Stimulated activated CD8-positive, alpha-beta memory T cell treated with anti-CD3 and anti-CD28 coated beads, Interleukin-15, amount 100 ng/mL, for 24 hours (primary cell): ENCODE measurements at places on chromosomes 4 and X.

DNA sequence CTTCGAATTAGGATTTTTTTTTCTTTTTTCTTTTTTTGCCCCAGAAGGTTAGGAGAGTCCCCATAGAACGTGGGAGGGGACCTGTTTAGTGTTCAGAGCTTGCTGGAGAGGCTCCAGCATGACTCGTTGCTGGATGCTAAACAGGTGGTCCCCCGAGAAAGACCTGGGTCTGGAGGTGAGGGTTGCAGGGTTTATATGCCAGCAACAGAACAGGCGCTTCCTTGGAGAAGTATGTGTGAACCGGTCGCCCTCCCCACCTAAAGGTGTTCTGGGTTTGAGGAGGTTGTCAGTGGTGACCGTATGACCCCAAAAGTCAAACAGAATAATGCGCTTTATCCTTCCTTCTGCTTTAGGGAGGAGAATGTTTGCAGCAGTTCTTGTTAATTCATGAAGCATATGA lies 52.1 kb upstream of the SHOX start:
- DNase-seq: no peak

GRCh38 chrX:132592880-132593279 lies 104.0 kb upstream of the MBNL3 start:
- DNase-seq: no peak

- no peak for DNase-seq
Observed at GRCh38 chr4:95289028-95289634, 259.6 kb downstream of the UNC5C start.

- no peak for DNase-seq
Observed at GRCh38 chr4:84243685-84244084, 255.4 kb downstream of the NKX6-1 start.

- DNase-seq: no peak
Observed at GRCh38 chr4:161010227-161010626, 1153.6 kb downstream of the FSTL5 start.

DNA sequence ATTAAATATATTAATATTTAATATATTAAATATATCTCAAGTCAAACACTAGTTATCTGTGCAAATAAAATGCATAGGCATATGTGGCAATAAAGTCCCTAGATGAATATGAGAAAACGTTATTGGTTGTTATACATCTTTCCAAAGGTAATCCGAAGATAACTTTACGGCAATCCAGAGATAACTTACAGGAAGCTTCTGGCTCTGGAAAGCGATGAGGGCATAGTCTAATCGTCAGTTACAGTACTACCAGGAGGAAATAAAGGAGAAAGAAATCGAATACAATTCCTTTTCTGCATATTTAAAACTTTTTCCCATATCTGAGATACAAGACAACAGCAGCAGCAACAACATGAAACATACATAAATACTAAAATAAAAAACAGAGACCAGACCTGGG lies 35.3 kb downstream of the CNOT6L start:
- DNase-seq: no peak

DNA sequence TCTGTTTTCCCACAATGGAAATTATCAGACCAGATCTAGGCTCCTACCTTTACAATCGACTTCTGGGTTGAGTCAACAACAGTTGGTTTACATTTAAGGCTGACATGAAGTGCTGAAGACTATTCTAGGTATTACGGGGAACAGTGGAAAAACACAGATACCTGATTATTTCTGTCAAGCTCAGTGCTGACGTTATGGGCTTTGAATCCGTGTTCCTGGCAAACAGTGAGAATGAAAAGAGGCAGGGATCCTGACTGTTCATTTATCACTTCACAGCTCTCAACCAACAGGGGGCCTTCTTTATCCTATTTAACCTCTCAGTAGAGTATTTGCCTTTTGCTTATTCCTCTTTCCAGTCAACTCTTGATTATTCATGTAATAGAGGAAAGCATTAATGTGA lies 43.1 kb downstream of the TMEM164 start:
- DNase-seq: no peak

DNA sequence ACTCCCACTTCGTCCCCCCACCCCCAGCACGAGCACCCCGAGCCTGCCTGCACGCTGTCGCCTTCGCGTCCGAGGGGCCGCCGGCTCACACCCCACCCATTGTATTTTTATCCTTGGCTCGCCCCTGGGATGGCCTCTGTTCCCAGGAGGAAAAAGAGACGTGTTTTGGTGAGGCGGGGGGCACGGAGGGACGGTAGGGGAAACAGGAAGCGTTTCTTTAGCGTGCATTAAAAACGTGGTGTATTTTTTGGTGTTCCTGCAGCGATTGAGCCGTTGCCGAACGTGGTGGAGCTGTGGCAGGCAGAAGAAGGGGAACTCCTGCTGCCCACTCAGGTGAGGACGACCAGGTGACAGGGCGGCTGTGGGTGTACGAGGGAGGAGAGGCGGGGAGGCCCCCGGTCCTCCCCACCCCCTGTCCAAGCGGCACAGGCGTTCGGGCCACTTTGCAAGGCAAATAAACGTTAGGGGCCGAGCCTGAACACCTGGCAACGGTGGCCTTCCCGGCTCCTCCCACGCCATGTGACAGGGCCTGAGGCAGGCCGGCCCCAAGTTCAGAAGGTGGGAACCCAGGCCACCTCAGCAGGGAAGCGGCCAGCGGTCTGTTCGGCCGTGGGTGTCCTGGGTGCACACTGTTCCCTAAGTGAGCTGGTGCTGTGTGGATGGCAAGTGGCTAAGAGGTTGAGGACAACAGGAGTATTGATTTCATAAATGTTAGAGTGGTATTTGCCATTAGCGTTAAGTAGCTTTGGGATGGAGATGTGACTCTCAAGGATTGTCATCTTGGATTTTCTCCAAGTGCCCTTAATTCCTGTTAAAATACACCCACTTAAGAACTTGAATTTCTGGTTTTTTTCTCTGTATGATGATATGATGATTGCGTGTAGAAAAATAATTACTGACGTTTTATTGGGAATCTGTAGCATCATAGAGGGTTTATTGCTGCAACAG lies 1.1 kb downstream of the TMEM131L start:
- no peak for DNase-seq

- DNase-seq: no peak
Observed at GRCh38 chr4:156779774-156780173, 191.8 kb downstream of the PDGFC start.

DNA sequence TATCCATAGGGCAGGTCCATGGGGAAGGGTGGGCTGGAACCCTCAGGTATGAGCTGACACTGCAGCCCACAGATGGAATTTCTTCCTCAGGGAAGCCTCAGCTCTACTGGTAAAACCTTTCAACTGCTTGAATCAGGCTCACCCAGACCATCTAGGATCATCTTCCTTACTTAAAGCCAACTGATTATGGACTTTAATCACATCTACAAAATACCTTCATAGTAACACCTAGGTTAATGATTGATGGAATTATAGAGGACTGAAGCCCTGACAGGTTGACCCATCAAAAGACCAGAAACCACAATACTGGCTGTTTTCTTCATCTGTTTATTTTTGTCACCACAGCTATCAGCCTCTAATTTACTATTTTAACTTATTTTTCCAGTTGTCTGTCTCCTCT lies 188.9 kb upstream of the BOD1L1 start:
- no peak for DNase-seq

DNA sequence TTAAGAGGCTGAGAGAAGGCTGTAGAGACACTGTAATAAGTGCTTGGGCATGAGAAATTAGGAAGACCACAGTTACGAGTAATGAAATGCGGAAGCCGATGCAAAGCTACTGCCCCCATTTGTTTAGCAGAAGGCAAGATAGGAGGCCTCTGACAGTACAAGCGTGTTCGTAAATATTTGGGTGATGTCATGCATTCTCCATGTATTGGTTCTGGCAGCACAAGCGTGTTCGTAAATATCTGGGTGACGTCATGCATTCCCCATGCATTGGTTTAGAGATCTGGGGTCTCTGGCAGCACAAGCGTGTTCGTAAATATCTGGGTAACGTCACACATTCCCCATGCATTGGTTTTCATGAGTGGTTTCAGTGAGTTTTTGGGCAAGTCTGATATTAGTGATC lies 661.5 kb upstream of the FRG1 start:
- no peak for DNase-seq

DNA sequence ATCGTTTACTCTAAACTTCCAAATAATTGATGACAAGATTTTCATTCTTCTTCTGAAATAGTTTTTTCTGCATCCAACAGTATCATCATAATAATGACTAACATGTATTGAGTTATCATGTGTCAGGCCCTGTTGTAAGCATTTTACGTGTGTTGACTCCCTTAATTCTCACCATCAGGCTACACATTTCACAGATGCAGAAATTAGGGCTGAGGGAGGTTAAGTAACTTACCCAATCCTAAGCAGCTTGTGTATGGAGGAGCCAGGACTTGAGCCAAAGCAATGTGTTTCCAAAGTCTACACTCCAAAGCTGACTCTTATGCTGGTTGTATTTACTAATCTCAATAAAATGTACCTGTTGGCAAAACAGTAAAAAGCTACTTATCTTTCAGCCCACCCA lies 11.2 kb upstream of the KDR start:
- DNase-seq: no peak

GRCh38 chr4:160685729-160686128 lies 1478.1 kb downstream of the FSTL5 start:
- no peak for DNase-seq

GRCh38 chr4:147880511-147880910 lies 148.6 kb downstream of the ARHGAP10 start:
- no peak for DNase-seq

DNA sequence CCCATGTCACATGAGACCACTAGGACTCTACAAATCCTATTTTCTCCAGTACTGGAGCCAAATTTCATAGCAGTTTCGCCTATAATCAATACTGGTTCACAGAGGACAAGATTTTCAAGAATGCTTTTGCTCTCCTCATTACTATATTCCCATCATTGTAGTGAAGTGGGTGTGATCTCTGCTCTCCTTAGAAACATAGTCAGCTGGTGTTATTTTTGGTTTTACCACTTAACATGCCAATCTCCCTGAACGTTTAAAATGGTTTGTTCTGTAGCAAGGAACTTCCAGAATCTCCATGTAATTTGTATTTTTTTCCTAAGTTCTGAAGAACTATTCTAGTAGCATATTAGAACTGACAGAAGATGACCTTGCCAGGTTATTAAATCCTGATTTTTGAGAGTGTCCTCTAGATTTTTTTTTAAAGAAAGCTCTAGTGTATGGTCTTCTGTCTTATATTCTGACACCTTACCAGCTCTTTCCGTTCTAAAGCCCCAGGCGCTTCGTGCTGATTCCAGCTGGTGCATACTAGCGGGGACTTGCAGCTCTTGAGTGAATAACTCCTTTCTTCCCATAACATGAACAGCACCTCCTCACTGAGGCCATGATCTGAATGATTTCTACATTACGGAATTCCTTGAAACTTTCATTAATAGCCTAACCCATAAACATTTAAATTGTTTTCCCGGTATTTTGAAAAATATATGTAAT lies 1372.9 kb downstream of the TECRL start:
- no peak for DNase-seq

GRCh38 chrX:135382260-135382659 lies 39.5 kb upstream of the SMIM10L2A start:
- DNase-seq: no peak

DNA sequence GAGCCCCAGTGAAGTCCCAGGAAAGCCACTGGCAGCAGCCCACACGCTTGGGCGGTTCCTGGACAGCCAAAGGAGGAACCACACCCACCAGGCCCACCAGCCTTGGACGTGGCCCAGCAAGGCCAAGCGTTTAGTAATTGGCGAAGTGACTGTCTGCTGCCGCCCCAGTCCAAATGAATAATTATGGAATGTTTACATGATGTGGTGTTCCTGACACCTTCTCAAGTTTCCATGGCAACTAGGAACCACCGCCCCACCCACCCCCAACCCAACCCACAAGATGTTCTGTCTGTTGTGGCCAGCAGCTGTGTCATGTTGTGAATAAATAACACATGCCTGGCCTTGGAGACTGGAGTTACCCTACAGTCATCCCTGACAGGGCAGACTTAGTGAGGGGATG lies 22.3 kb downstream of the APLN start:
- no peak for DNase-seq

GRCh38 chr4:25330905-25331808 lies 18.6 kb downstream of the ZCCHC4 start:
- DNase-seq: no peak

- DNase-seq: no peak
Observed at GRCh38 chr4:70927502-70928137, 25.5 kb downstream of the MOB1B start.

DNA sequence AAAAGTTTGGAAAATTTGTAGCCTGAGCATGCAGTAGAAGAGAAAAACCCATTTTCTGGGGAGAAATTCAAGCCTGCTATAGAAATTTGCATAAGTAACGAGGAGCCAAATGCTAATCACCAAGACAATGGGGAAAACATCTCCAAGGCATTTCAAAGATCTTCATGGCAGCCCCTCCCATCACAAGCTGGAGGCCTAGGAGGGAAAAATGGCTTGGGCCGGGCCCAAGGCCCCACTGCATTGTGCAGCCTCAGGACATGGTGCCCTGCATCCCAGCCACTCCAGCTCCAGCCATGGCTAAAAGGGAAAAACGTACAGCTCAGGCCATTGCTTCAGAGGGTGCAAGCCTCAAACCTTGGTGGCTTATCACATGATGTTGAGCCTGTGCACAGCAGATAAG lies 87.7 kb downstream of the SHROOM4 start:
- no peak for DNase-seq

DNA sequence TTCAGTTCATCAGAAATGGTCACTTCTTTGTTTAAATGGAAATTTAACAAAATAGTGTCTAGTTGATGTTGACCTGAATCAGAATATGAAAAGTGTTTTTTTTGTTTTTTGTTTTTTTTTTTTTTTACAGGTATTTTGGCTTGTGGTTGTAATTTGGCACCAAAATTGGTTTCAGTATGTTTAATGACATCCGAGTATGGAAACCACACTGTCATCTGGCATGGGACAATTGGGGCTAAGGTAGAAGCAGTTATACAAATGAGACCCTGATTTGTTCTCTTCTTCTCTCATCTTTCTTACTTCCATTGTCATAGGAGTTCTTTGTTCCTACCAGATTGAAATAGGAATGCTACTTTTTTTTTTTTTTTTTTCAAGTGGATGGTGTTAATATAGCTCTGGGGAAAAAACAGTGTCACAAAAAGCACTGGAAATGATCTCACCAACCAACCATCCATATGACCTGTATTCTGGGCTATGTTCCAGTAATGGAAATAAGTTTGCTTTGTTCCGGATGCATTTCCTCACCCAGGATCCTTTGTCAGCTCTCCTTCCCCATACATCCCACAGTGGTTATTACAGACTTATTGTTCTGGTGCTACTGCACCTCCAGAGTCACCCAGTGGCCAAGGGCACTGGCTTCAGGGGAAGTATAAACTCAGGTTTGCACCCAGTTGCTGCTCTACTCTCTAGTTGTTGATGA lies 95.8 kb downstream of the ATXN3L start:
- DNase-seq: no peak

GRCh38 chr4:103403619-103404018 lies 205.5 kb upstream of the CENPE start:
- no peak for DNase-seq

DNA sequence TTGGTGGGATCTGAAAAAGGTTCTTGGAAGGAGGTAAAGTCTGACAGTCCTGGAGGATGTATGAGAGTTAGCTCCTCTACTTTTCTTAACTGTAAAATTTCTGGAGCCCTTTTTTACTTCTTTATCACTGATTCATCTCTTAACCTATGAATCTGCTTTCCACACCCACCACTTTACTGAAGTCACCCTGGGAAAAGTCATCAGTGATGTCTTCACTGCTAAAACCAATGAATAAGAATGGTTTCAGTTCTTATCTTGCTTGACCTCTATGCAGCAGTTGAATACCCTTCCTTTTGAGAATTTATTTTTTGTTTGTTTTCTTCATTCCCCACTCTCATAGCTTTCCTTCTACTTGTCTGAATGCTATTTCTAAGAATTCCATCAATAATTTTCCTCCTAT lies 80.0 kb downstream of the AREG start:
- DNase-seq: no peak
